NCI-H187 treated with DMSO at 0.1 percent for 48 hours (cell line): ENCODE measurements at places on chromosomes 2 and 18.

DNA sequence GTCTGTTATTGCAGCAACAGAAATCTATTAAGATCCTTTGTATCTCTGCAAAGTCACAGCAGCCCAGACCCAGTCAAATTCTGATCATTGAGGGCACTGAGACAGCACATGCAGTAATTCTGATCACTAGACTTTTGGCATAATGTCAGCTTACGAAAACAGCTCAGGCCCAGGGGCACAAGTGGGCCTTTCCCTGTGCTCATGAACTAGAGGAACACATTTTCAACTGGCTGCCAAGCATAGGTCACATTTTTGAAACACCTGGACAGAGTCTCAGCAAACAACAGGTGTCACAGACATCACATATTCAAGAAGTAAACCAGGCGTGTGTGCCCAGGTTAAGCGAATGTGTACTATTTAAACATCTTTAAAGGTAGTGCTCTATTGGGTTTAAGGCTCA lies 13.7 kb downstream of the DOCK10 start:
- no peak for DNase-seq

GRCh38 chr18:47380153-47380552 lies 128.7 kb upstream of the SKOR2 start:
- DNase-seq = no peak

- no peak for DNase-seq
Measured at GRCh38 chr2:20170704-20171250, 54.2 kb downstream of the SDC1 start.

DNA sequence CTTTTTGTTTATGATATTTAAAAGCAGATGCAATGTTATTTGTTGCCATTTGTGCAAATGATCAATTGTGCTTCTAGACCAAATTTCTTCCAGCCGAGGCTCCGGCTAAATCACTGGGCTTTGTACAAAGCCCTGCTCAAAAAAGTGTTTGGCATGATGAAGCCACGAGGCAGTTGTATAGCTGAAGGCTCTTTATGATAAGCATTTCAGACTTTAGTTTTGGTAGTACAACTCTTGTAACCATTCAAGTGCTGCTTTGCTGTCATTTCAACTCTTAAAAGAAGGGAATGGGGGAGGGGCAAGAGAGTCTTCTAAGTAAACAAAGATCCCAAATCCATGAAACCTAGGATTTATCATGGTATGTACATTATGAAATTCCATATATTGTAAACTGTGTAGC lies 3.3 kb upstream of the ZNF532 start:
- no peak for DNase-seq

DNA sequence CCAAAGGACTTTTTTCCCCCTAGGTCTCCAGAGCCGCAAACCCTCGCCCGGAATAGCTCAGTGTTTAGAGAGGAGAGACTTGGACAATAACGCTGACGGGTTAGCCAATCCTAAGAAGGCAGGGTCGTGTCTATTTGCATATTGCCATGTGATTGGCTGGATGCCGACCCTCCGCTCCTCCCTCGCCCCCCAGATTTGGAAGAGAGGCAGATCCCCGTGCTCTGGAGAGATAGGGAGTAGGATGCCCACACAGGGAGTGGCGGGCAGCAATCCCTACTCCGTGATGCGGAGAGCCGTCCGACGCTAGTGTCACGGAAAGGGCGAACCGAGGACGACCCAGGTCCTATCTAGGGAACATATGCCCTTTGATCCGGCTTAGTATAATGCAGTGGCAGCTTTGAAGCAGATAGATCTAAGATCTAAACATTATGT lies 1.4 kb downstream of the WNT6 start:
- no peak for DNase-seq
